GM03348 (cell line): ENCODE measurements at places on chromosomes 16 and 17.

- no peak for DNase-seq
Observed at GRCh38 chr17:62923258-62924150, 42.5 kb upstream of the TANC2 start.

DNA sequence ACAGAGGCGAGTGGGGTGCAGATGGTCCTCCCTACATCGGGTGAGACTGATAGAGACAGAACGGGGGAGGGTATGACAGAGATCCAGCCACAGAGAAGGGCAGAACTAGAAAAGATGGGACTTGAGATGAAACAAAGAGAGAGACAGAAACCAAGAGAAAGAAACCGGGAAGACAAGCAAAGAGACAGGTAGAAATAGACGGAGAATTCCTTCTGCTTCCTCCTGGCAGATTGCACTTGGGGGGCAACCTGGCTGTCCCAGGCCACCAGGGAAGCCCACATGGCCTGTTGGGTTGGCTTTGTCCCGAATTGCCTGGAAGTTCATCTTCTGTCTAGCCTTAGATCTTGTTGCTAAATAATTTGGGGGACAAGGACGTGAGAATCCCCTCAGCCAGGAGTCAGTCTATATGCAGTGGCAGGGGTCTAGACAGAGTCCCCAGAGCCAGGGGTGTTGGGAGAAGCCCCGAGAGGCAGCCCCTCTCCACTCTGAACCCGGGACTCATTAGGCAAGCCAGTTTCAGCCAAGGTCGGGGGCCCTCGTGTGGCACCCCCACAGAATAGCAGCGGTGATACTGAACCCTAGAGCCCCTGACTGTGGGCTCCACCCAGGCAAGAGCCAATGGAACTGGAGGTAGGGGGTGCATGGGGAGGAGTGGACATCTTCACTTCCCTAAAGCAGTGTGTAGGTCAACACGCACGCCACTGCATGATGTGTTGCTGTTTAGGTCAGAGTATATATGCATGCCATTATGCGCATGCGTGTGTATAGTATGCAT lies 627 bp upstream of the TSPOAP1 start:
- DNase-seq, result no peak

GRCh38 chr17:68317458-68317857 lies 26.2 kb downstream of the ARSG start:
- no peak for DNase-seq

GRCh38 chr16:81279392-81279791 lies 35.4 kb upstream of the GAN start:
- no peak for DNase-seq

GRCh38 chr16:72794319-72794718 lies 253.6 kb downstream of the ZFHX3 start:
- DNase-seq, result no peak

- no peak for DNase-seq
Observed at GRCh38 chr17:68458260-68459036, 1.2 kb upstream of the WIPI1 start.
